Cerebellum (tissue), 4 donors: ENCODE measurements at places on chromosomes 12 and 14.

GRCh38 chr12:40325349-40325960 is 100.7 kb downstream of the LRRK2 start:
- peak; percentile 42 for DNase-seq

DNA sequence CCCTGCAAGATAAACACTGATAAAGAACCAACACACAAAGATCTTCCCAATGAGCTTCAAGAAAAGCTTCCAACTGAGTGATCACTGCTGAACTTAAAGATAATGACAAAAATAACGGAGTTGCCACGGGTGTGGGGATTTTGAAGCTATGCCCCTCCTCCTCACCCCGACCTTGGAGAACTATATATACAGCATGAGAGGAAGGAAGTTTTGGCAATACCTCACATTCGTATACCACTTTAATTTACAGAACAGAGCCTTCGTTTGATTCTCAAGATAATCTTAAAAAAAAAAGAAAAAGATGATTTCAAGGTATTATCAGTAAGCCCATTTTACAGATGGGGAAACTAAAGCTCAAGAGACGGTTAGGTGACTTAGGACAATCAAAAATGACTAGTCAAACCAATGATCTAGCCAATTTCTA is 715 bp downstream of the NEK9 start:
- DNase-seq: no peak

- DNase-seq: peak; percentile 15
Measured at GRCh38 chr12:51351913-51352532, 5.5 kb upstream of the CELA1 start.

DNA sequence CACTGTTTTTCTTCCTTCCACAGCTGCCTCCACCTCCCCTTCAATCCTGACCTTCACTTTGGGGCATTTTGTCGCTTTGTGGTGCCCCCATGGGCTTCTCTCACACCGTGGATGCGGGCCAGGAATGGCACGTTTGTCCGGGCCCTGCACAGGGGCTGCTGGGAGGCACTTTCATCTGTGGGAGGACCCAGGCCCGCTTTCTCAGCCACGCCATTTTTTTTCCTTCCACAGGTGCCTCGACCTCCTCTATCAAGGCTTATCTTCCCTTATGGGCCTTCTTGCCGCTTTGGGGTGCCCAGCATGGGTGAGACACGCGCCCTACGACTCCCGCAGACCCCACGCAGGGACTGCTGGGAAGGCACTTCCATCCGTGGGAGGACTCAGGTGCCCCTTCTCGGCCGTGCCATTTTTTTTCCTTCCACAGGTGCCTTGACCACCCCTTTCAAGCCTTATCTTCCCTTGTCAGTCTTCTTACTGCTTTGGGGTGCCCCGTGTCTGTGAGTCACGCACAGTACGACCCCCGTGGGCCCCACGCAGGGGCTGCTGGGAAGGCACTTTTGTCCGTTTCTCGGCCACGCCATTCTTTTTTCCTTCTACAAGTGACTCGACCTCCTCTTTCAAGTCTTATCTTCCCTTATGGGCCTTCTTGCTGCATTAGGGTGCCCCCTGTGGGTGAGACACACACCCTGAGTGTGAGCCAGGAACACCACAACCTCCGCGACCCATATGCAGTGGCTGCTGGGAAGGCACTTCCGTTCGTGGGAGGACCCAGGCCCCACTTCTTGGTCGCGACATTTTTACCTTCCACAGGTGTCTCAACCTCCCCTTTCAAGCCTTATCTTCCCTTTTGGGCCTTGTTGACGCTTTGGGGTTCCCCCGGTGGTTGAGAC is 270.7 kb downstream of the ALG10 start:
- DNase-seq: no peak

DNA sequence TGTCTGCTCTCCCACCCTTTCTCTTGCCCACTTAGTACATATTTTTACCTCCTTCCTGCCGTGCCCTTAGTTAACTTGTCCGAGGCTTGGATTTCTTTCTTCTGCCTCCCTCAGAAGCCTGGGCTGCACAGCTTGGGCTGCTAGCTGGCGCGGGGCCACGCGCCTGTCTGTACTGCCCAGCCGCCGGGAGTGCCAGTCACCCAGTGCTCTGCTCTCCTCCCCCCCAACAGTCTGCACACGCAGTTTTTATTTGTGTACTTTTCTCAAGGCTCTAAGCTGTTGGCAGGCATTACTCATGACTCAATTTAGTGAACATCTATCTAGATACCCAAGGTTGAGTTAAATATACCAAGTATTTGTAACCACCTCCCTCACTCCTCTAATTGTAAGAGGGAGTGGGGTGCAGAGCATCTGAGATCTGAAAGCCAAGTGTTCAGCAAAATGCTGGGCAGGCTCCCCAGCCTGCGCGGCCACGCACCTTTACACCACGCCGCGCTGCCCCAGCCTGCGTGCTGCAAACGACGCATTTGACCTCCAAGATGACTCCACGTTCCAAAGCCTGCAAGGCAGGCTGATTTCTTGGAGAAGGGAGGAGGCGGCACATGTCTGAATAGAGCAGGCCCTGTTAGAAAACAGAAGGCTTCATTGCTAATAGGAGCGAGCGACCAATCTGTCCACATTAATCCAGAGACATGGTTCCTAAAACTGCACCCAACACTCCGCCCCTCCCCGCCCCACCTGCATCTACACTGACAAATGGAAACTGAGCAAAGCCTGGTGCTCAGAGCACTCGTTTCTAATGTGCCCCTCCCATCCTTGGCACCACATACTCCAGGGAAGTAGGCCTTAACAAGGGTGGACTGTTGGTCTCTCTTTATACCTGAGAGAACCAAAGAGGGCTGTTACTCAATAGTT is 18.2 kb upstream of the CACNA2D4 start:
- DNase-seq: peak; percentile 73

GRCh38 chr12:103422328-103422727 is 73.4 kb downstream of the C12orf42 start:
- no peak for DNase-seq

DNA sequence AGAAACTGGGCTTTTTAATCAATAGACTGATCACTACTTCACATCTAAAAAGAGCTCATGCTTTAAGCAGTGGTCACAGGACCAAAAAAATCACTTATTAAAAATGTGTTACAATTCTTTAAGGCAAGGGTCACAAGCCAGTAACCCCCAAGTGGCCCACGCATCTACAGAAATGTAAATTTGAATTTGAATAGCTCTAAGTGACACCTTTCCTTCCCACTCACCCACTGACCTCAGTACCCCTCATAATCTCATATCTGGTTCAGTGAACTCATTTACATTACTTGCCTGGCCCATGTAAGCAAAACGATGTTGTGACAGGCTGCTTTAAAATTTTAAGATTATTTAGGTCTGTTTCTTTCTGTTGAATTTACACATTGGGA is 27.4 kb downstream of the NELL2 start:
- no peak for DNase-seq

DNA sequence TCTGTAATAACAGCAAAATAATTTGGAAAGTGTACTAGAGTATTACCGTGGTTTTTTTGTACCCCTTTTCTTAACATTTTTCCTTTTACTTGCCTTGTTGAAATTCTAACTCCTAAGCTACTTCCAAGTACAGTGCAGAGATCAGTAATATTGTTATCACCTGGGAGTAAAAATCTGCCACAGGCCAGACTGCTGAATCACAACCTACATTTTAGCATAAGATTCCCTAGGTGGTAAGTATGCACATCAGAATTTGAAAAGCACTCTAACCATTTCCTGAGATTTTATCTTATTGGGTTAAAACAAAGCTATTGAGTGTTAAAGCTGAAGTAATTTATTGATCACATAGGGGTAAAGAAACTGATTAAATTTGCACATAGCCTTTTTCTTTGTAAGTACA is 55.2 kb upstream of the KCNH3 start:
- DNase-seq: no peak

DNA sequence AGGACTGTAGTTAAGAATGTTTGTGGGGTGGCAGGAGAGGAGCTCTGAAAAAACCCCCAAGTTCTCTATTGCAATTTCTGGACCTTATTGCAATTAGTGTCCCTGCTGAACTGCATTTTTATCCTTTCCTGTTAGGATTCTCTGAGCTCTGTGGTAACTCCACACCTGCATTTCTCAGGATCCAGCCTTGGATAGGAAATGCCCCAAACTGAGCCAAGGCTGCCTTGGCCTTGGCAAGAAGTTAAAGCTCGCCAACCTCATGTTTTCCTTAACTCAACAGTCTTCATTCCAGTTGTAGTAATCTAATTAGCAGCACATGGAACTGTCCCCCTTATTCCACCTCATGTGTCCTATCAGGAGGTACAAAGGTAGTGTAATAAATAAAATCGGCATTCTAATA is 66.5 kb downstream of the C12orf75 start:
- no peak for DNase-seq

DNA sequence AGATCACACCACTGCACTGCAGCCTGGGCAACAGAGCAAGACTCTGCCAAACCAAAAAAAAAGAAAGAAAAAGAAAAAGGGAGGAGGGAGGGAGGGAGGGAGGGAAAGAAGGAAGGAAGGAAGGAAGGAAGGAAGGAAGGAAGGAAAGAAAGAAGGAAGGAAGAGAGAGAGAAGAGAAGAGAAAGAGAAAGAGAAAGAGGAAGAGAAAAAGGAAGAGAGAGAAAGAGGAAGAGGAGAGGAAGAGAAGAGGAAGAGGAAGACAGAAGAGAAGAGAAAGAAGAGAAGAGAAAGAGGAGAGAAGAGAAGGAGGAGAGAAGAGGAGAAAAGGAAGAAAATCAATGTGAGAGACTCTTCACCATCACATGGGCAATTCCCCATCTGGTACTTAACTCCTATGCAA is 57.6 kb upstream of the CRACR2A start:
- DNase-seq: no peak

GRCh38 chr14:98877065-98877464 is 394.9 kb downstream of the BCL11B start:
- DNase-seq: no peak

DNA sequence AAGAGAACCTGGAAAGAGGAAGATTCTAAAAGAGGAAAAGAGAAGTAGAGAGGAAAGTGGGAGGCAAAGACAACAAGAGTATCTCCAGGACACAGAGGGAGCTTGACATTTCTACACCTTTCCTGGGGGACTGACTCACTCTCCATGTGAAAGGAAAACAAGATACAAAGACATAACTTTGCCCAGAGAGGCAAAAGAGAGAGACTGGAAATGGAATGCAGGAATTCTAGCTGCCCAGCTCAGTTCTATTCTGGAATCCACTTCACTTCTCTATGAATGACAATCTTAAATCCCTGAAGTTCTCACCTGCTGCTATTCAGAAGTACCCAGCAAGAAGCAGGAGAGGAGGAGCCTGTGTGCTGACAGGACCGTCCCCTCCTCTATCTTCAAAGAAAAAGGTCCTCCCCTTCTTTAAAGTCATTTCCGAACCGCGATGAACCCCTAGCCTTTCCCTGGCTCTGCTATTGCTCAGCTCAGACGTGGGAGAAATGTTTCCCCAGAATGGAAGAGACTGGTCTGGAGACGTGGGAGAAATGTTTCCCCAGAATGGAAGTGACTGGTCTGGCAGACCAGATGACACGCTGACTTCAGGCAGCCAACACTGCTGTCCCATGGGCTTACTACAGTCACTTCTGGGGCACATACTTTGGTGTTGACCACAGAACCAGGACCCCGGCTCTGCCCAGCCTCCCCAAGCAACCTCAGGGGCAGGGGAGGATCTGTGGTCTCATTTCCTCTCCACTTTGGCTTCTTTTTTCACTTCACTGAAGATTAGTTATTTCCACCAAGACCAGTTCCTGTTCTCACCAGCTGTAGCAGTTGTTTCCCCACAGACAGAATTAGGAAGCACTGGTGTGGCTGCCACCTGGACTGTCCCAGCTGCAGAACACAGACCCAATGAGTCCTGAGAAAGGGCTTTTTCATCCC is 8.3 kb downstream of the FMNL3 start:
- DNase-seq: no peak

DNA sequence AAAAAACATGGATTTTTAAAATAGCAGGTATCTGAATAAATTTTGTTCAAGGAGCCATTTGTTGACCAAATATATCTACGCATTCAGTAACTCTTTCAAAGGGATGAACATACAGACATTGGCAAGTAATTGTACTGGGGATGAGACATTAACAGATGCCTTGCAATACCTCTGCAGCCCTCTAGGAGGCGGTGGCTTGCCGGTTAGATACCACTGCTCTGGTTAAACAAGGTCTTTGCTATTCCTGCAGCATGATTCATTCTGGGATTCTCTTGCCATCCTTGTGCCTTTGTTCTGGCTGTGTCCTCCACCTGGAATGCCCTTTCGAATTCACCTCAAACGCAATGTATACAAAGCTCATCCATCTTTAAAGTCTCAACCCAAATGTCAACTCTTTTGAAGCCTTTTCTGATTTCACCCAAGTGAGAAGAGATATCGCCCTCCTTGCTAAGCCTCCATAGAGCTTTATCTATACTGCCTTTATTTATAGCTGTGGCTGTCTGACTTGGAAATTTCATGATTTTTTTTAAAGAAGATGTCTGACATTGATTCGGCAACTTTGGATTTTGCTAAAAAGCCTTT is 131.0 kb upstream of the SRRM4 start:
- no peak for DNase-seq
